ENCODE measurements at places on chromosomes 5 and 9. TPM values are rescaled to one million over a fixed set of nuclear protein-coding genes. Genes with fewer than 3 reads are reported as not detected.

CD180 gene
- total RNA-seq, result not detected

CNTLN gene
- total RNA-seq, result 12.2 TPM

C6 gene
- 0.38 TPM for total RNA-seq

LCP2 gene
- 0.50 TPM for total RNA-seq

ARL10 gene
- 9.7 TPM for total RNA-seq

IL13 gene
- not detected for total RNA-seq

NRARP gene
- total RNA-seq, result 12.1 TPM

C1QTNF3 gene
- total RNA-seq, result 3.5 TPM

TMEM141 gene
- 215 TPM for total RNA-seq

PTPRD gene
- total RNA-seq, result 110 TPM

RAI14 gene
- 27.6 TPM for total RNA-seq

HEMGN gene
- not detected for total RNA-seq

NPDC1 gene
- total RNA-seq, result 67.4 TPM

WNT8A gene
- 0.88 TPM for total RNA-seq

CHSY3 gene
- 2.4 TPM for total RNA-seq

- no peak overlapping the region for H3K27ac ChIP-seq
- H3K4me1 ChIP-seq, result no peaks in the 10 kb centered on the region
Observed at GRCh38 chr5:50553560-50553984, 112.5 kb upstream of the EMB start.

DNA sequence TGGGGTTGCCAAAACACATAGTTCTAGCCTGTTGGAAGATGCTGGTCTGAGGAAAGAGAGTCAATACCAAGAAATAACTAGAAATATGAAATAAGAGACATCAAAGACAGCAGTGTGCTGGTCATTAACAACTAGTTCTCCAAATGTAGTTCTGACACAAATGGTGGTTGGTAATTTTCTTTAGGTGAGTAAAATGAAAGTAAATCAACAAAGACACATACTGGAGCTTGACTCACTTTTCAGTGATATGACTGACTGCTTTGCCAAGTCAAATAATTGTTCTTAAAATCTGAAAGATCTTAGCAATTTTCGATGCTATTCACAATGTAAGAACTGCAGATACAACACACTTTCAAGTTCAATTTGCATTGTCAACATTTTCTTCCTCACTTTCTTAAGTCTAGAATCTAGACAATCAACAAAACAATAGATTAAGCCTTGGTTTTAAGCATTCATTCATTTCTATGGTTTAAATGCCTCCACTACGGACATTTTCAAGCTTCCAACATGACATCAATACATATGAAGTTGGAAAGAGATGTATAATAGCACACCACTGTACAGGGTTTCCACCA is 166.8 kb upstream of the MAP3K1 start:
- H3K27ac ChIP-seq, result no peak overlapping the region
- H3K36me3 ChIP-seq, result no peaks in the 10 kb centered on the region
- no peaks in the 10 kb centered on the region for H3K27me3 ChIP-seq
- H3K4me1 ChIP-seq, result no peaks in the 10 kb centered on the region
- DNase-seq, result no peak

DNA sequence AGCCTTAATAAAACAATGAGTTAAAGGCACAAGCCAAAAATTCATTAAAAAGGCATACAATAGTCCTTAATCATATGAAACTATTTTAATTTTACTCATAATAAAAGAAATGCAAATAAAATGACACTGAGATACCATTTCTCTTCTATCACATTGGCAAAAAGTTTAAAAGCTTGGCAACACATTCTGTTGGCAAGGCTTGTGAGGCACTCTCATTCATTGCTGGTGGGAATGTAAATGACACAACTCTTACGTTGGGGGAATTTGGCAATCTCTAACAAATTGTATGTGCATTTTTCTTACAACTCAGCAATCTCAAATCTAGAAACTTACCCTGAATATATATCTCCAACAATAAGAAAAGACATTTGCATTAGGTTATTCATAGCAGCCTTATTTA is 111.6 kb downstream of the PRELID2 start:
- H3K27me3 ChIP-seq, result no peaks in the 10 kb centered on the region
- H3K4me1 ChIP-seq, result no peaks in the 10 kb centered on the region
- no peak overlapping the region for H3K4me3 ChIP-seq
- H3K27ac ChIP-seq, result no peak overlapping the region

DNA sequence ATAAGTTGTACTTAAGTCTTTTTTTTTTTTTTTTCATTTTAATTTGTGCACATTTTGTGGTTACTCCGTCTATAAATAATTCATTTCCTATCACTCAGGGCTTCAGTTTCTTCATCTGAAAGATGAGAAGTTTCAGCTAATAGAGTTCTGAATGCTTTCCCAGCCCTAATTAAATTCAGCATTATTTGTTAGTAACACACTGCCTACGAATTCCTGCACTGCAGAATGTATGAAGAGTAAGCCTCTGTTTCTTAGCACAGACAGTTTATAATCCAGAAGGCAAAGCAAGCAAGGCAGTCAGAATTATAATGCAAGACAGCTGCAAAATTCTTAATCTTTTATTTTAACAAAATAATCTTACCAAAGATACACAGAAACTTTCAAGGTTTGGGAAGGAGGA is 138.0 kb upstream of the GHR start:
- H3K27ac ChIP-seq, result no peak overlapping the region
- DNase-seq, result no peak
- H3K27me3 ChIP-seq, result no peaks in the 10 kb centered on the region
- H3K4me3 ChIP-seq, result no peak overlapping the region
- no peaks in the 10 kb centered on the region for H3K36me3 ChIP-seq

- no peaks in the 10 kb centered on the region for H3K27me3 ChIP-seq
- H3K4me1 ChIP-seq, result no peaks in the 10 kb centered on the region
- no peak overlapping the region for H3K27ac ChIP-seq
- no peak overlapping the region for H3K4me3 ChIP-seq
- no peaks in the 10 kb centered on the region for H3K36me3 ChIP-seq
Observed at GRCh38 chr5:89904442-89904841, 505.1 kb downstream of the CETN3 start.

- H3K27me3 ChIP-seq, result no peaks in the 10 kb centered on the region
- H3K36me3 ChIP-seq, result no peaks in the 10 kb centered on the region
- no peak overlapping the region for H3K4me3 ChIP-seq
- DNase-seq, result no peak
Observed at GRCh38 chr9:72305707-72306106, 59.3 kb downstream of the ZFAND5 start.

- no peaks in the 10 kb centered on the region for H3K4me1 ChIP-seq
- H3K4me3 ChIP-seq, result no peak overlapping the region
- DNase-seq, result no peak
- no peaks in the 10 kb centered on the region for H3K27me3 ChIP-seq
- H3K27ac ChIP-seq, result no peak overlapping the region
- no peaks in the 10 kb centered on the region for H3K36me3 ChIP-seq
Observed at GRCh38 chr5:79959407-79959806, 31.7 kb downstream of the MTX3 start.

DNA sequence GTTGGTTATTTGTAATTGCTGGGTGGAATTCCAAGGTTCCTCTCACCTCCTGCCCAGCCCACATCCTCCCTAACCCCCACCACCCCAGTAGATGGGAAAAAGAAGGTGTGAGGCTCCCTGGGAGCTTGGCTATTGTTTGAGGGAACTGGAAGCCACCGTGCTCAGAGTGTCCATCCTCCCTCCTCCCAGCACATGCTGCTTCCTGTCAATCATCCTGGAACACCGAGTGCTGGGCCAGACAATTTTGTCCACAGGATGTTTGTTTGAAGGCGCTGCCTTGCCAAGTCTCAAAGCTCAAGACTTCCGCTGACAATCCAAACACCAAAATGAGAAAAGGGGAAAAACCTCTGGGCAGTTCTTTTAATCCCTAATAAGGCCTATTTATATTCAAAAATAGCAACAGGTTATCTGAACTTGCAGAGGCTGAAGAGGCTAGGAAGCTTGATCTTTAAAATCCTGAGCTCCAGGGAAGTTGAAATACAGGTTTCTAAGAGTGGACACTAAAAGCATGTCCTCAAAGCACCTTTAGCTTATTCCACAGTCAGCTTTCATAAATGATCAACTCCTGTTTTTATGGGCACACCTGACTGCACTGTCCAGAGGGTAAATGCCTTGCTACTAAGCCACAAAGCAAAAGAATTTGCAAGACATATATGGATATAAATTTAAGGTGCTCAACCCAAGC is 286.7 kb downstream of the NFIB start:
- H3K27me3 ChIP-seq, result no peaks in the 10 kb centered on the region
- H3K4me1 ChIP-seq, result peaks cover 3% of the 10 kb centered on the region
- no peaks in the 10 kb centered on the region for H3K36me3 ChIP-seq
- DNase-seq, result peak; percentile 82

- DNase-seq, result peak; percentile 32
- H3K27ac ChIP-seq, result peak overlapping the region; percentile 99
- H3K4me1 ChIP-seq, result no peaks in the 10 kb centered on the region
Observed at GRCh38 chr9:137369911-137370764, 52.8 kb downstream of the EXD3 start.

GRCh38 chr5:168117469-168117868 is 174.0 kb upstream of the WWC1 start:
- H3K4me3 ChIP-seq, result no peak overlapping the region
- no peaks in the 10 kb centered on the region for H3K4me1 ChIP-seq
- no peaks in the 10 kb centered on the region for H3K27me3 ChIP-seq
- H3K27ac ChIP-seq, result no peak overlapping the region
- H3K36me3 ChIP-seq, result no peaks in the 10 kb centered on the region

DNA sequence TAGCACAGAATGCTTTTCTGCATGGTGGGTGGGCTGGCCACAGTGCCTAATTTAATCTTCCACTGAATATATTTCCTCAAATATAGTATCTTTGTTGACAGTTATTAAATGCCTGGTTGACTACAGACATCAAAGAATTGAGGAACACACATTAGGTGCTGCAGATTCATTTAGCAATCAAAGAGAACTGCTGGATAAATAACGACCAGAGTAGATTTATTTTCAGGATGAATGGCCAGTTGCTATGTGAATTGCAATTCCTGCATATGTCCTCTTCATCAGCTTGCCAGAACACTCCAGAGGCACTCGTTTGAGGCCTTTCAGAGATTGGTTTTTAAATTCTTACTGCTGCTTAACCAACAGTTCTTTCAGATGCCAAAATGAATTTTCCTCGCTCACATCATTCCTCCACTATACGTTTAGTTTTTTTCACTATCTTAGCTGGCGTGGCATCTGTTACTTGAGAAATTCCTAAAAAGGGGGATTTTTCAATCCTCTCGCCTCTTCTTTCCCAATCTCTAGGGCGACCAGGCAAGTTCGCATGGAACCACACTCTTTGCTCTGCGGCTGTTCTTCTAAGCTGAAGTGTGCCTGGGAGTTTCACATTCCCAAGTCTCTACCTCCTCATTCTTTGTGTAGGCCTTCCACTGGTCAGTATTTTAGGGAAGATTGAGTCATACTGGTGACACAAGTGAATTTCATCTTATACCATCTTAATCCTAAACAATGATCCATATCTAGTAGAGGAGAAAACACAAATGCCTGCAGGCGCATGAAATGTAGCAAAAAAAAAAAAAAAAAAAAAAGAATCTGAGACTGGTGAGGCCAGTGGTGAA is 237.1 kb upstream of the NMUR2 start:
- H3K27ac ChIP-seq, result no peak overlapping the region
- no peaks in the 10 kb centered on the region for H3K27me3 ChIP-seq
- H3K4me3 ChIP-seq, result no peak overlapping the region
- no peaks in the 10 kb centered on the region for H3K36me3 ChIP-seq
- peaks cover 4% of the 10 kb centered on the region for H3K4me1 ChIP-seq

DNA sequence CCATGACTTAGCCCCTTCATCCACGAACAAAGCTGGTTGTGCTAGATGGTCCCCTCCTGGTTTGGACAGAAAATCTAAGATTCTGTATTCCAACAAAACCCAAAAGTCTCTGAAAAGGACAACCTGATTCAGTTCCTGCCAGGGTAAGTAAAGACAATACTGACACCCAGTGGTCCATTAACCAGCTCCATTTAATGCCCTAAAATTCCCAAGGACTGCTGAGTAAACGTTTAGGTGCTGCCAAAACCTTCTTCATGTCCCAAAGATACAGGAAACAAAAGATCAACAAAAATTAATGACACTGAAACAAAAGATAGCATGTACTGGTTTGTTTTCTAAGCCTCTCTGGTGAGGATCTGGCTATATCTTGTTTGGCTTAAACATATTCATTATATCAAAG is 25.3 kb upstream of the PPP1R2B start:
- H3K4me3 ChIP-seq, result no peak overlapping the region
- peak; percentile 59 for DNase-seq
- H3K27me3 ChIP-seq, result peaks cover 6% of the 10 kb centered on the region
- no peaks in the 10 kb centered on the region for H3K4me1 ChIP-seq
- no peak overlapping the region for H3K27ac ChIP-seq

- no peaks in the 10 kb centered on the region for H3K27me3 ChIP-seq
- H3K36me3 ChIP-seq, result no peaks in the 10 kb centered on the region
- DNase-seq, result peak; percentile 43
- peaks cover 5% of the 10 kb centered on the region for H3K4me1 ChIP-seq
Observed at GRCh38 chr9:137311986-137312851, 10.1 kb upstream of the NRARP start.

- peaks cover 8% of the 10 kb centered on the region for H3K4me1 ChIP-seq
- H3K27me3 ChIP-seq, result no peaks in the 10 kb centered on the region
- no peaks in the 10 kb centered on the region for H3K36me3 ChIP-seq
- no peak overlapping the region for H3K4me3 ChIP-seq
Observed at GRCh38 chr5:124929000-124929399, 182.6 kb upstream of the ZNF608 start.

DNA sequence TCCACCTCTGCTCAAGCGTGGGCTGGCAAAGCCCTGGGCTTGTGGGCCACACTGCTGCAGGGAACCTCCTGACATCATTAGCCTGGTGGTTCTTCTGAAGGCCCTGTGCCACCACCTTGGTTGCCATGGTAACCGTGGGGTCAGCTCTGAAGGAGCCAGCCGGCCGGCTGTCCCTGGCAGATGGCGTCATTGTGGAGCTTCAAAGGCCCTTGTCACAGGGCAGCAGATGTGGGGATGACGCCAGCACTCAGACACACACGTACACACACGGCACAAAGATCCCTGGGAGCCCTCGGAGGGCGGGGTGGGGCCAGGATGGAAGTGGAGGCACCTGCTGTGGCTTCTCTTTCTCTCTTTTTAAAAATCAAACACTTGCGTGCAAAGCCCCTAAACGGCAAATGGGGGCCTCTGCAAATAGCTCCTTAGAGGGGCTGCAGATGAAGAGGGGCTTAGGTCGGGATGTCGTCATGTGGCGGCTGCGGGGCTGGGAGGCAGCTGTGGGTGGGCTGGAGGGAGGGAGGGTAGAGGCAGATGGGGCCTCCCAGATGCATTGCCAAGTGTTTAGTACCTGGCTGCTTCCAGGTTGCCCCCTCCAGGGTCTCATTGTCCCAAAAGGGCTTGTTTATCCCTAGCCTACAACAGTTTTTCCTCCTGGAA is 19.5 kb upstream of the RPL26L1 start:
- H3K4me1 ChIP-seq, result peaks cover 12% of the 10 kb centered on the region
- peak overlapping the region; percentile 97 for H3K27ac ChIP-seq
- DNase-seq, result peak; percentile 61
- no peaks in the 10 kb centered on the region for H3K27me3 ChIP-seq

Data from endodermal cell (in vitro differentiated cells).